Transverse colon (tissue), 4 donors: ENCODE measurements at places on chromosomes 1 and 21.

DNA sequence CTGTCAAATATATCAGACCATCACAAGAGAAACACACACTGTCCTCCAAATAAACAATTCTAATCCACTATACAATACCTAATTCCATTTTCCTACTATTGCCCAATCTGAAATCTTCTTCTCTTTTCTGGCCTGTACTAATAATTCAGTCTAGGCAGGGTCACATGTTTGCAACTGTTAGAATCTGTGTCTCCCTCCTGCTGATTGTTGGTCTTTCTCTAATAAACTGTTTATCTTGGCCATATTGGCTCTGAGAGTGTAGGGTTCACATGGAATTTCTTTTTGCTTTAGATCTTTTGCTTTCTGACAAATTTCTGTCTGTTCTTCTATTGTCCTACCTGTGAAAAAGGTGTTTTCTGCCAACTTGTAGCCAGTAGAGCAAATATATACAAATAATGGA lies 319.9 kb upstream of the ADAMTS5 start:
- H3K36me3 ChIP-seq: no peaks in the 10 kb centered on the region
- H3K27ac ChIP-seq: no peak overlapping the region
- H3K4me1 ChIP-seq: no peaks in the 10 kb centered on the region
- no peak overlapping the region for H3K4me3 ChIP-seq
- no peaks in the 10 kb centered on the region for H3K27me3 ChIP-seq

DNA sequence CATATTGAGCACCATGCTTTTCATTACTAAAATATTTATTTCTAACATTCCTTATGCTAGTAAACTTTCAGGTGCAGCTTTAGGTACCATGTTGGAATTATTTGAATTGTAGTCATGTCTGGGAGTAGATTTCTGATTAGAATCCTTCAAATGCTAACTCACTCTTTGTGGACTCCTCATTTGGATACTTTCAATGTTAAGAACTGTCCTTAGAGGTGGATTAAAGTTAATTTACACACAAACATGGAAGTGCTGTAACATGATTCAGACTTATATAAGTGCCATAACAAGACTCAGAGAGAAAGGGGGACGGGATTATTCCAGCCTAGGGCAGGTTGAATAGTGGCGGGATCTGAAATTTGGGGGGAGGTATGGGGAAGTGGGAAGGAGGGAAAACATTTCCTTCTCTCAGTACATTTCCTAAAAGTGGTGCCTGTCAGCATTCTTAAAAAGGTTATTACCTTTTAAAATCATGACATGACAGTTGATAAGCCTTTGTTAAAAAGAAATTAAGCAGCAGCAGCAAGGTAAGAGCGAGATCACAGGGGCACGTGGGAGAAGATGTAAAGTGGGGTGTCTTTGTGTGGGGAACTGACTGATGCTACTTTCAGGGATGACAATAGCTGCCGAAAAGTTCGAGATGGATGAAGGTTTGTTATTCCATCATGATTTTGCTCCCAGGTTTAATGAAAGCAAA lies 44.4 kb downstream of the HHAT start:
- H3K4me3 ChIP-seq: no peak overlapping the region
- no peaks in the 10 kb centered on the region for H3K4me1 ChIP-seq
- no peaks in the 10 kb centered on the region for H3K36me3 ChIP-seq
- no peak overlapping the region for H3K27ac ChIP-seq
- DNase-seq: no peak
- no peaks in the 10 kb centered on the region for H3K27me3 ChIP-seq

DNA sequence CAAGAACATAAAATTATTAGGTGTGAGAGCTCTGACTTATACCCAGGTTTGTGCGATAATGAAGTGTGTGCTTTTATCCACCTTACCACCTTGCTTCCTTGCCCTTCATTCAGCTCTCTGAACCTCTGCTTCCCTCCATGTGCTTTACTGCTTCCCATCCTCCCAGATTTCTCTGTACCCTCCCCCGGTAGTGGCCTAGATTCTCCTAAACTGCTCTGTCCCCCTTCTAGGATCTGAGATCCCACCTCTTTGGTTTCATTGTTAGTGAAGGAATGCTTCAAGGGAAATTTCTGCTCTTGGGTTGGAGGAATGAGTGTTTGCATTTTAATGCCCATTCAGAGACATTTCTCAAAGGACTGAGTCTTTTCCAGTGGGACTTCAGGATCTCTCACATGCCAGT lies 159.5 kb downstream of the ST6GALNAC3 start:
- no peak overlapping the region for H3K27ac ChIP-seq
- H3K27me3 ChIP-seq: no peaks in the 10 kb centered on the region
- no peak for DNase-seq
- no peaks in the 10 kb centered on the region for H3K4me1 ChIP-seq
- no peak overlapping the region for H3K4me3 ChIP-seq

- peak; percentile 10 for DNase-seq
- H3K4me1 ChIP-seq: peaks cover 50% of the 10 kb centered on the region
- H3K36me3 ChIP-seq: no peaks in the 10 kb centered on the region
- peak overlapping the region; percentile 94 for H3K27ac ChIP-seq
- H3K4me3 ChIP-seq: peak overlapping the region; percentile 68
- H3K27me3 ChIP-seq: peaks cover 53% of the 10 kb centered on the region
Observed at GRCh38 chr1:29121516-29121935, 2.2 kb downstream of the TMEM200B start.

- no peaks in the 10 kb centered on the region for H3K4me1 ChIP-seq
- H3K4me3 ChIP-seq: no peak overlapping the region
- no peak overlapping the region for H3K27ac ChIP-seq
- H3K36me3 ChIP-seq: no peaks in the 10 kb centered on the region
Observed at GRCh38 chr1:221965252-221965651, 223.4 kb upstream of the DUSP10 start.

DNA sequence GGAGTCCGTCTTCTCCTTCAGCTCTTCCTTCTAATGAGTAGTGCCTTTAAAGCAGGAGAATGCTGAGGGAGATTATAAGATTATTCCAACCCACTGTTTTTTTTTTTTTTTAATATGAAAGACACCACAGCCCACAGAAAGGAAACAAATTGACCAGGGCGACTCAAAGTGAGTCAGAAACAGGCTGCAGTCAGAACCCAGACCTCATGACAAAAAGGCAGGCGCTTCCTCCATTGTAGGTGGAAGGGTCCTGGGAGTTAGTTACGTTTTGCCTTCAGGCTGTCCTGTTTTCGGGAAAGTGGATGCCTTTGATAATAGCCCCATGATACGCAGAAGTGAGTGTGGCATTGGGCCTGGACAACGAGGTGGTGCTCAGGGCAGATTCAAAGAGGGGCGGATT lies 21.0 kb downstream of the PLXNA2 start:
- H3K27ac ChIP-seq: no peak overlapping the region
- peaks cover 45% of the 10 kb centered on the region for H3K4me1 ChIP-seq
- H3K27me3 ChIP-seq: no peaks in the 10 kb centered on the region

DNA sequence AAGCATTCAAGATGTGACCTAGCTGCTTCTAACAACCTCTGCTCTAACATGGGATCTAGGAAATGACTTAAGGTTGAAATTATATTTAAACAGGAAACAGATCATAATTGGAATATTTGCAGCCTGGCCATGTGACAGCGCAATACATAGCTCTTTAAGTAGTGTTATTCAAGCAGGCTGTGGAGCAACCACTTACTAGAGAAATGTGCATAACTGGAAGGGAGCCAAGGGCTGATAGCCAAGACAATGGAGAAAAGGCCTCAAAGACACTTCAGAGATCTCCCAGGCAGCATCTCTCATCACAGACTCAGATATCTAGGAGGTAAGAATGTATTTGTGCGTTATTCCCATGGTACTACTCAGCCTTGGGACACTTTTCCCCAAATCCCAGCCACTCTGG lies 823.0 kb upstream of the PRMT6 start:
- no peak overlapping the region for H3K4me3 ChIP-seq
- no peaks in the 10 kb centered on the region for H3K36me3 ChIP-seq
- no peaks in the 10 kb centered on the region for H3K4me1 ChIP-seq
- H3K27ac ChIP-seq: no peak overlapping the region

DNA sequence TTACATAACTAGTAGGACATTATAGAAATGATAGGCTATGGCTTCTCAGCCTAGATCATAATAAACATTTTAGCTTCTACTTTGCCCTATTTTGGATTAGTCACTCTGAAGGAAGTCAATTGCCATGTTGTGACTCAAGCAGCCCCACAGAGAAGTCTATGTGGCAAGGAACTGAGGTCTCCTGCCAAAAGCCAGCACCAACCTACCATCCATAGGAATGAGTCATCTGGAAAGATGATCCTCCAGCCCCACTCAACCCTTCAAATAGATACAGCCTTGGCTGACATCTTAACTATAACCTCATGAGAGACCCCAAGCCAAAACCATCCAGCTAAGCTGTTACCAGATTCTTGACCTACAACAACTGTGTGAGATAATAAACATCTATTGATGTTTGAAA lies 76.3 kb upstream of the BEND5 start:
- no peak for DNase-seq
- no peak overlapping the region for H3K4me3 ChIP-seq
- no peaks in the 10 kb centered on the region for H3K36me3 ChIP-seq
- H3K27ac ChIP-seq: no peak overlapping the region
- no peaks in the 10 kb centered on the region for H3K27me3 ChIP-seq

DNA sequence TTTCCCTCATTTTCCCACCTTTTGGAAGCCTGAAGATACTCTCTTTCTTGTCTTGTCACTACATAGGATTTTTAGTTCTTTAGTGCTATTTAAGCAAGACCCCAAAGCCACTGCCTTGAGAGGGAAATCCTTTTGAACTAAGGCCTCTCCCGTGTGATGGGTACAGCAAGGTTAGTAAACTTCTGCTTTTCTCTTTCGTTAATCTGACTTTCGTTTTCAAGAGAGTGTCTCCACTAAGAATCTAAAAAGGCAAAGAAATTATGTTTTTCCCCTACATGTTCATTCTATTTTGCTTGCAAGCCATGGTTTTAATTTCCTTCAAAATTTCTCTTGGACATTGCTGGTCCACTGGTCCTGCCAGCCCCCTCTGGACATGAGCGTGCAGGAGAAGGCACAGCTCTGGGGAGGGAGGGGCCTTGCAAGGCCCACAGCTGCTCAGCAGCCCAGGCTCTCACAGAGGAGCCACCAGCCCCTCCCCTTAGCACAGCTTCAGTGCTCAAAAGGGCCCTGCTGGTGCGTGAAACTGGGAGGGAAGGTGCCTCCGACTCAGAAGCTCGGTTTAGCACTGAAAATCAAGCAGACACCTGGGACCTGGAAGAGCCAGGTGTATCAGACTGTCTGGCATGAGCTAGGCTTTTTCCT lies 210.9 kb upstream of the GALNT2 start:
- peak overlapping the region; percentile 27 for H3K4me3 ChIP-seq
- peak; percentile 50 for DNase-seq
- no peaks in the 10 kb centered on the region for H3K27me3 ChIP-seq
- H3K36me3 ChIP-seq: no peaks in the 10 kb centered on the region
- peak overlapping the region; percentile 39 for H3K27ac ChIP-seq

DNA sequence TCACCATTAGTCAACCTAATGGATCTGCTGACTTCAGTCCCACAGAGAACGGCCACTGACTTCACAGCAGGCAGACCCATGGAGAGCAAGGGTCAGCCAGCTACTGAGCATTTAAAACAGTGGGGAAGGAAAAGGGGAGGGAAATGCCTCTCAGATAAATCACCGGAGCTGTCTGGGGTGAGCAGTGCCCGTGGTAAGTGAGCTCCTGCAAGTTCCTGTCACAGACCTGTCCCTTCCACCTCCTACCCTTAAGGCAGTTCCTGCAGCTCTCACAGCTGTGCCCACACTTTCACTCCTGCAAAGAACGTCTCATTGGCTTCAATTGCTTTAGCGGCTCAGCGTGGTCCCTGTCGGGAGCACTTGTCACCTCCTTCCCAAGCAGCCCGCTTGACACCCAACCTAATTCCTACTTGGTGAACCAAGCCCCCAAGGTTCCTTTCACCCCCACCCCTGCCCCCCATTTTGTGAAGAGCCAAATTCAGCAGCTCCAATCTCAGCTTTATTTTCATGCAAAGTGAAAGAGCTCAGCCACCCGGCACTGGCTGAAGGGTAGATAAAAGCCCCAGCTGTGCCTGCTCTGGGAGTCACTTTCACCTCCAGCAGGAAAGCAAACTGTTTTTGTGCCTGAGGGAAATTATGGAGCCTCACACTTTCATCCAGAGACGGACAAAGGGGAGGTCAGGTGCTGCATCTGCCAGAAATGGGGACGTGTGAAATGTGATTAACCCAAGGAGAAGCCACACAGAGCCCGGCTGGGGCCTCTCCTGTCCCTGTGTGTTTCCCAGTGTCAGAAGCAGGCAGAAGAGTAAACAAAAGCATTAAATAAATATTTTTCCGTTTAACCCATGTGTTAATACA lies 306.2 kb downstream of the TTLL7 start:
- no peaks in the 10 kb centered on the region for H3K36me3 ChIP-seq
- H3K4me1 ChIP-seq: no peaks in the 10 kb centered on the region
- H3K27ac ChIP-seq: no peak overlapping the region
- peak overlapping the region; percentile 6 for H3K4me3 ChIP-seq
- no peak for DNase-seq
- H3K27me3 ChIP-seq: peaks cover 4% of the 10 kb centered on the region

DNA sequence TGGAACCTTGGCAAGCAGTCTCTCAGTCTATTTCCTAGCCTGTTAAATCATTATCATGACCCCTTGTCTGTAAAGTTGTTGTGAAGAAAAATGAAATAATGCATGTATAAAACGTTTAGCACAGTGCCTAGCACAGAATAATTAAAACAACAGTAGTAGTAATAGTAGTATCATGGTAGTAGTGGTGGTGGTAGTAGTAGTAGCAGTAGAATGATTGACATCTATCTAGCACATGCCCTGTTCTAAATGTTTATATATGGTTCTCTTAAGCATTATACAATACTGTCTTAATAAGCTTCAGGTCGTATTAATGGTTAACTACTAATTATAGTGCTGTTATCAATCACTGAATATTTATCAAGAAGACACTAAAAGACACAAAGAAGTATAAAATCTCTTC lies 46.7 kb downstream of the GPR3 start:
- peaks cover 61% of the 10 kb centered on the region for H3K4me1 ChIP-seq
- H3K36me3 ChIP-seq: no peaks in the 10 kb centered on the region
- DNase-seq: no peak
- no peak overlapping the region for H3K4me3 ChIP-seq
- H3K27me3 ChIP-seq: no peaks in the 10 kb centered on the region

DNA sequence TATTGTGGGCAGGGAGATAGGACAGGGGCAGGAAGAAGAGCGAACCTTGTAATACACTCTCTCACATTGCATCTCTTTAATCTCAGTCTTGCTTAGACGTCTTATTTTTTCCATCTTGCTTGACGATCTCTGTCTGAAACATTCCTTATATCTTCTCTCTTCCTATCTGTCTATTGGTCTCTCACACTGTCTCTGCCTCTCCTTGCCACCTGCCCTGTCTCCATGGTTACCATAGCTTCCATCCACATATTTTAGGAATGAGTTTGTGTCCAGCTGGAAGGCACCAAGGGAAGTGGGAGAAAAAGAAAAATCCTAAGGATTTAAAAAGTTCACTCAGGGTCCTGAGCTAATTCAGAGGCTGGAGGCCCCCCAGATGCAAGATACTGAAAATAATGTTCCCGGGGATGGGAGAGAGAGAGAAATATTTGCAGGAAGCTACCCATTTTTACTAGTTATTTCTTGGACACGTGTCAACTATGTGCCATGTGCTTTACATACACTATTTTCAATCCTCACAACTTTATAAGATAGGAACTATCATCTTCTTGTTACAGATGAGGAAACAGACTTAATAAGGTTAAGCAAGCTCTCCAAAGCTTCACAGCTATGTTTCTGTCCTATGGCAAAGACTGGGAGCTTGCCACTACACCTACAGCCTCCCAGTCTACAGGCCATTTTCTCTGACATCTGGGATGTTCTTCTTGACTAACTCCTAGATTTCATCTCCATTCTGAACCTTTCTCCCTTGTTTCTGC lies 933 bp downstream of the ANKRD34A start:
- H3K27me3 ChIP-seq: peaks cover 36% of the 10 kb centered on the region
- H3K4me3 ChIP-seq: peak overlapping the region; percentile 58
- no peaks in the 10 kb centered on the region for H3K36me3 ChIP-seq
- no peak for DNase-seq
- peak overlapping the region; percentile 87 for H3K27ac ChIP-seq
